ENCODE measurements at places on chromosomes 2 and 18. TPM values are rescaled to one million over a fixed set of nuclear protein-coding genes. Genes with fewer than 3 reads are reported as not detected.

DNA sequence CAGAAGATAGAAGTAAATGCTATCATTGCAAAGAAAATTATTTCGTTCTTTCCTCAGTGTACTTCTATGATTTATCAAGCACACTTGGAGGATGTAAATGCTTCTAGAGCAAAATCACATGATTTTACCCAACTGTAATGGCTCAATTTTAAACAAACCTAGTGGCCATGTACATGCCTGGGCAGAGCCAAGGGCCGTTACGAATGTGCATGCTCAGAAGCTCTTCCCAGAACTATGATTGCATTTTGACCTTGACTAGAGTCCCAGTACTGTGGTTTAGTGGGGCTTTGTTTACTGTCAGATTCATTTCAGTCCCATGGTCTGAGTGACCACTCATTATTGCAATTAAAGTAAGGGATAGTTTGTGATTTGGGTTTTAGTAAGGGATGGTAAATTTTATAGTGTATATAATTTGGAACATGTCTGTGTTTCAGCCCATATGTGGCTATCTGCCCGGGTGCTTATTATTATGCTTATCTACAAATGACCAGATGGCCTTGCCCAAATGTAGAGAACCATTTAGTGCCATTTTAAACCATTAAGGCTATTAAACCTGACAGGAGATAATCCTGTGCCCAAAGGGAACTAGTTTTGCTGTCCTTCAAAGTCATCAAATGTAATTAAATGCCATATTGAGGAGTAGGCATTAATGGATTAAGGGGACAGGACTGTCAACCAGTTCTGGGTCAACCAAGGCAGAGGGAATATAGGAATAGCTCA, 239.1 kb downstream of the ICOS start:
- DNase-seq: no peak

DNA sequence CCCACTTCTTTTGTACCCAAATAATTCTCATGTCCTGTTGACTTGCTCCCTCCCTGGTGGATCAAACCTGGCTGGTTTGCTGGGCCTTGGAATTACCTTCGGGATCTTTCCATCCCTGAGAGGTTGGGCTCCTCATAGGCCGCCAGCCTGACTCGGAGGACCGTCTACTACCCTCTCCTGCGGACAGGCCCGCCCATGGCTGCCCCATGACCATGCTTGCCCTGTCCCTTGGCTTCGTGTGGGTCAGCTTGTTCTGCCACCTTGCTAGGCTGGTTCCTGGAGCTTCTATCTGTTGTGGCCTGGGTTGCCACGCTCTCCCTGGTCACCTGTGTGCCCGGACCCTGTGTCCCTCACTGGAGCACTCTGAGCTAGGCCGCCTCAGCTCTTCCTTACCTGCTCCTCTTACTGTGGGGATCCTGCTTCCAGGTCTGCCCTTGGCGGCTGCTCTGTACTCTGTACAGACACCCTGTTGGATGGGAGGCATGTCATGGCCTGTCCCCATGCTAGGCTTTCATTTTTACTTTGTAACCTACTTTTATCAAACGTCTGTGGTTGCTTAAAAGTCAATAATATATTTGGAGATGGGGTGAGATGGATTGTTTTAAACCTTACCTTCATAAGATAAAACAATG, 29.7 kb upstream of the FHL2 start:
- no peak for DNase-seq

GRCh38 chr2:158113741-158114295, 12.1 kb downstream of the UPP2 start:
- no peak for DNase-seq

DNA sequence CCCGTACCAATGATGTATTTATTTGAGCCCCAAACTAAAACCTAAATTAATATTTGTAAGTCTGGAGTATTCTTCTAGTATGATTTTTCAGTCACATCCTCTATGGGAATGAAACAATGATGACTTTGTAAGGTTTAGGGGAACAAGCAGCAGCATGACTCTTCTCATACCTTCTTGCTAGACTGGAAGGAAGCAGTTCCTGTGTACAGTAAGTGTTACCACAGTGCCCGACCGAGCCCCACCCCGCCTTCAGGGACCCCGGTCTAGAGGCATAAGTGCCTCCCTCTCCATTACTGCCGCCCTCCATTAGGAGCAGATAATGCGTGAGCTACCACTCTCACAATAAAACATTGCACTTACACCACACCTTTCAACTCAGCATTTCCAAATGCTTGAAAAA, 599.3 kb downstream of the ARHGAP15 start:
- DNase-seq: no peak

DNA sequence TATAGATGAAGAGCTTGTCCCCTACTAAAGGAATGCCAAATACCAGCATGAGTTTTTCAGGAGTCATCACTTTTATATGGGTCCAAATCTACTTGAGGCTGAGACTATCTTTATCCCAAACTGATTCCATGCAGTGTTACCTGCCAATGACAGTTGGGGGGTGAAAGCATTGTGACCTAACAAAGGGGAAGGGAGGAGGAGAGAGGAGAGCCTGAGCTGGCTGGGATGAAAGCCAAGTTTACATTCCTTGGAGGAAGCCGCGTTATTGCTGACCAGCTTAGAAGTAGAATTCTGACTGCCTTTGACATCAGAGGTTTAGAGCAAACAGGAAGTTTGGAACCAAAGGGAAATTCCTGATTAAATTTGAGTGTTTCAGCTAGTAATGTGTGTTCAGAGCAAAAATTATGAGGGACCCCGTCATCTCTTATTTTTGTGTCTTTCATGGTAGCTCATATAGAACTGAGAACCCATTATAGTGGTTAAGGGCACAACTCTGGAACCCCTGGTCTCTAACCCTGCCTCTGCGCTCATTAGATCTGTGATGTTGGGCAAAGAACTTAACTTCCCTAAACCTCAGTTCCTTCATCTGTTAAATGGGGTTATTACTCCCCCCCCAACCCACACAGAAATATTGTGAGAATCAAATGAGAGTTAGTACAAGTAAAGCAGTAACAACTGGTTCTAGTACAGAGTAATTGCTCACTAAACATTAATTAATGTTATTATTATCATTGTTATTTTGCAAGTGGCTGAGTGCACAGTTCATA, 199.3 kb upstream of the EPAS1 start:
- DNase-seq: no peak

DNA sequence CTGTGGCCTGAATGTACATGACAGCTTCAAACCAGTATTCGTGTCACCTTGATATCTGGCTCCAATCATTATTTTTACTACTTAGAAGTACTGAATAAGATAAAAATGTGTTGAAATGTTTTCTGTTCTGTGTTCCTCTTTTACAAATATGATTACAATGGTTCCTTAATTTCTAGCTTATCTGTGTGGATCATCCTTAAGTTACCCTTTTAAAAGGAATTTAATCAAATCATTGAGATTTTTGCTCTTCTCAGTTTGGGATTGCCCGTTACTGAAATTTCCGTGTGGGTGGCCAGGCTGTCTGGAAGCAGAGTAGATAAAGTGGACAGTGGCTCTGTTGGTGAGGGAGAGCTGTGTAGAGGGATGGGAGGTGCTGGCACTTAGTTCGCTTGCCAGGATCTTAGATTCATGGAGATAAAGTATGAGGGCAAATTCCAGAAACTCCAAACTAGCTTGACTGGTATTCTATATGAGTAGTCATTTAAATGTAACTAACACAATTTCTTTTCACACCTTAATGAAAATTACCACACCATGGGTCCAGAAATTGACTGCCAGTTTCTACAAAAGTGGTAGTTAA, 27.4 kb upstream of the SAG start:
- no peak for DNase-seq

DNA sequence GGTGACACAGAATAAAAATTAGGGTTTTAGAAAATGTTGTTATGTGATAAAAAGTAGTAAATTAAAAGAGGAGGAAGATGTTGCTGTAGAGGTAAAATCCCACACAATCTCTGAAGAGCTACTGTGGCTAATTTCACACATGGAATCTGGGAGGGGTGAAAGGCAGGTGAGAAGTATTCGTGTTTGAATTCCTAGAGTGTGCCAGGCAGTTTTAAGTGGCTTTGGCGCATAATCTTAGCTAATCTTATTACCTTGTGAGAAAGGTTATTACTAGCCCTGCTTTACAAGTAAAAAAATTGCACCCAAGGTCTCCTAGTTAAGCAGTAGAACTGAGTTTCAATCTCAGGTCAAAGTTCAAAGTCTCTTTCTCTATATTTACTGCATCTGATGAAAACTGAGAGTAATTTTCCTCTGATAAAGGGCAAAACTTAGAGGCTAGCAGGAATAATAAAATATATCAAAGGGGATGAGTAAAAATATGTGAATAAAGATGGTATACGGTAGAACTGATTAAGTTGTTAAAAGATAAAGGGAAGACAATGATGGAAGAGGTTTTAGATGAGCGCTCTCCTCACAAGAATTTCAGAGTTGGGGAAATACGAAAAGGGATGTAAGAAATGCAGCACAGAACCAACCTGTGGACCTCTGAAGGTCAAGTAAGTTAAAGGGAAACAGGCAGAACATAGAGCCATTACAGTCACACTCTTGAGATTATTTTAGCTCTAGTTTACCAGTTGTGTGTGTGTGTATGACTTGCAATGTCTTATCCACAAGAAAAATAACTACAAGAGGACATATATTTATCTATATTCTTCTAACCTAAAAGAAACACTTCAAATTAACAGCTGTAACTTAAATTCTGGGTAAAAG, 34.8 kb downstream of the GAREM1 start:
- DNase-seq: no peak

DNA sequence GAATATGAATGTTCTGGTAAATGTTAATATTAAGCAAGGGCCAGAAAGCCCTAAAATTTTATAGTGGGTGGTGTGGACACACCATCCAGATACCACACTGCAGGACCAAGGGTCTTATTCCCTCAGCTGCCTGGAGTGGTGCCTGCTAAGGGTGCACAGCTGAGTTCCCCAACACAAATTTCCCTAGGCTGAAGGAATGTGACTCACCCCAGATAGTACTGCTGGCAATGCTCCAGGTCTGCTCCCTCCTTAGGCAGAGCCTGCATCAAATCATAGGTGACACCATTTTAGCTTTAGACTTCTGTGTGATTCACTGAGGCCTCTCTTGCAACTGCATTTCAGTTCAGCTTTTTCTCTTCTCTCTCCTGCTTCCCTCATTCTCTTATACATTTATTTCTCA, 321.1 kb downstream of the SATB2 start:
- DNase-seq: no peak

Gene SIX3
- not detected for total RNA-seq

DNA sequence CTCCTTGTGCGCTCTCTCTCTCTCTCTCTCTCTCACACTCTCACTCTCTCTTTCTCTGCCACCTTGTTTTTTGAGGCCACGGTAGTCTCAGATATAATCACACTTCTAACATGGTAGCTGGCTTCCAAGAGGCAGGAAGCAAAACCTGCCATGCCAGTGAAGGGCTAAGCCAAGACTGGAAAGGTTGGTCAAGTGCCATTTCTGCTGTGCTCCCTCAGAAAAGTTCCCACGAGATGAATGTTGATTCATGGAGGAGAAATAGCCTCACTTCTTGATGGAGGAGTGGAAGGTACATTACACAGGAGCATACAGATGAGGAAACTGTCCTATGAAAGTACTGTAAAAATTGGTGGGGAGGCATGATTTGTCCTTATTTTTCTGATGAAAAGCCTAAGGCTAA, 237.9 kb downstream of the XIRP2 start:
- DNase-seq: no peak

Gene ITPRIPL1
- 0.20 TPM for total RNA-seq

- DNase-seq: peak; percentile 41
Measured at GRCh38 chr2:102069311-102069974, 73.1 kb upstream of the IL1R1 start.

Gene TLX2
- 0.08 TPM for total RNA-seq

Gene PROKR1
- 0.05 TPM for total RNA-seq

- DNase-seq: no peak
Measured at GRCh38 chr2:193668557-193669323, 1474.0 kb upstream of the TMEFF2 start.

- no peak for DNase-seq
Measured at GRCh38 chr2:67295851-67296250, 101.3 kb upstream of the ETAA1 start.
